ENCODE measurements at places on chromosomes 5 and 9.

DNA sequence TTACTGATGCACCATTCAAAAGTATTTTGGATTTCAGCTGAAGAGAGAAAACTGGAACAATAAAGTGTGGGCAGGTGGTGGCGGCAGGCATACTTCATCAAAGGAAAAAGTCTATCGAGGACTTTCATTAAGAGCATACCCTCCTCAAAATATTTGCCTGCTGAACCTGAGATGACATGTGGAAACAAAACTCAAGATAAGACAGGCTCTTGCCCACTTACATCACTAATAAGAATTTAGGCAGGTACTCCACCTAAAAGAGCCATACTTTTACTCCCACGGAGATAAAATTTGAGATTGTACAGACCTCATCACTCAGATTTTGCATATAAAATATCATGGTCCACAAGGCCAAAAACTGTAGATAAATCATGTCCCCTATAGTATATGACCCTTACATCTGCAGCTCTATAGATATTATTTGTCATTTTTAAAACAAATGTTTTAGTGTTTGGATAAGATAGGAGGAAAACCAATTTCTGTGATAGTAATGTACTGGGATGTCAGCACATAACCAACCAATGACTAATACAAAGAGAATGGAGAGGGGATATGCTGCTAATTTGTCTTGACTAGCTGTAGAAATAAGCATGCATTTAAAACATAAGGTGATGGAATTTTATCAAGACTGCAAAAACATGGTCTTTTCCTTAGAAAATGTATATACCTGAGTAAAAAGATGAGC, 730.6 kb upstream of the ZNF608 start:
- DNase-seq: no peak

- no peak for DNase-seq
Measured at GRCh38 chr5:104189909-104190308, 627.3 kb upstream of the NUDT12 start.

- no peak for DNase-seq
Measured at GRCh38 chr9:7520396-7520795, 279.2 kb downstream of the DMAC1 start.

GRCh38 chr9:17423681-17424011, 155.2 kb upstream of the SH3GL2 start:
- no peak for DNase-seq

DNA sequence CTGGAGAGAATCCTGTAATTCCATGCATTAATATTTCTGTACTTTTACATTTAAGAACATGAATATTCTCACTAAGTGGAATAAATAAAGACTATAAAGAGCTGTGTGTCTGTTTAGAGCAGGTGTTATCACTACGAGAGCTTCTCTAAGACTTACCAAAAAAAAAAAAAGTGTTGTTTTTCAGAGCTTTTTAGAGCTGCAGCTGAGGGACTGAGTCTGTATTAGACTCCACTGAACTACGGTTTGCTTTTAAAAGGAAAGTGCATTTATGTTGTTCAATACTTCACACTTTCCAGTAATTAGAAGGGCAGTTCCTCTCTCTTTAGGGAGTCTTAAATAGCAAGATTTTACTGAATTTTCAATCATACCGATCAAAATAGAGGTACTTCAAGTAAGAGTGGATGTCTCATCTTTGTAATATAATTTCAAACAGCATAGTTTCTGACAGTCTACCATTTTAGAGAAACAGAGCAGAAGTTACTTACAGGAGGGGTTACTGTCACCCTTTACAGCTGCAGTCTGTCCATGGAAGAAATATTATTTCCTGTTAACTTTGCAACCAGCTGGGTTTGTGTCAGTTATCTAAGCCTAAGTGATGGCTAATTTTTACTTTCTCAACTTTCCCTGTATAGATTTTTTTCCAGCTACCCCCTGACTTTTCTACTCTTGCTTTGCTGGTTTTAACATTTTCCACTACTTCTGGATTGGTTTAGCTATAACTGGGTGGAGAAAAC, 2.4 kb downstream of the SYK start:
- no peak for DNase-seq

DNA sequence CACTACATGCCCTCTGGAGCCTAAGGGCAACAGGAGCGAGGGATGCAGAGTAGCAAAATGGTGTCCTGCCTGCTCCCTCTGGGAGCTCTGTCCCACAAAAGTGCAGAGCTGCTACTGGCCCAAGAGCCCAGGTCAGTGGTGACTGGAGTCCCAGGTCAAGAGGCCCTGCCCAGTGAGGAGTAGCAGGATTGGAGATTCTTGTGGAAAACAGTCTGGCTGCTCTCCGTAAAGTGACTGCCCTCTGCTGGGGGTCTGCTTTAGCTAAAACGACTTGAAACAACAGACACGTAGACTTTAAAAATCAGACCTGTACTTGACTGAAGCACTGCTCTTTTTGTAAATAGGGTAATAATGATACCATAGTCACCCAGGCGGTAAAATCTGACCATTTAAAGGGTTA, 917.0 kb downstream of the MAT2B start:
- DNase-seq: no peak

DNA sequence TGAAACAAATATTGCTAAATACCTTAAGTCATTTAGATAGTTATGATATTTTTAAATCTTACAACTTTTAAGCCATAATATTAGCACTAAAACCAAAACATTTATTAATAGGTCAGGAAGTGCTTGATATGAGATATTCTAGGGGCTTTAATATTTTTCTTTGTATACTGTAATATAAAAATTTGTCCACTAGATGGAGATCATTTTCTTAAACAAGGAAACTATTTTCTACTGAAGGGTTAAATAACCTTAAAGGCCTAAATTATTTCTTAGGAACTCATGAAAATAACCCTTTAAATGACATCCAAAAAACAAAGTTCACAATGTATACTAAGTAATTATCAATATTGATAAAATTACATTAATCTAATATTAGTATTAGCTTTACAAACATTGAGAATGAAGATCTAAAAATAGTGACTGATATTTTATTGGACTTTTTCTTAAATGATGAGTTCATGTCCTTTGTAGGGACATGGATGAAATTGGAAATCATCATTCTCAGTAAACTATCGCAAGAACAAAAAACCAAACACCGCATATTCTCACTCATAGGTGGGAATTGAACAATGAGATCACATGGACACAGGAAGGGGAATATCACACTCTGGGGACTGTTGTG, 635.7 kb downstream of the RAB3C start:
- DNase-seq: no peak

- no peak for DNase-seq
Measured at GRCh38 chr5:157913575-157913974, 54.6 kb upstream of the CLINT1 start.

DNA sequence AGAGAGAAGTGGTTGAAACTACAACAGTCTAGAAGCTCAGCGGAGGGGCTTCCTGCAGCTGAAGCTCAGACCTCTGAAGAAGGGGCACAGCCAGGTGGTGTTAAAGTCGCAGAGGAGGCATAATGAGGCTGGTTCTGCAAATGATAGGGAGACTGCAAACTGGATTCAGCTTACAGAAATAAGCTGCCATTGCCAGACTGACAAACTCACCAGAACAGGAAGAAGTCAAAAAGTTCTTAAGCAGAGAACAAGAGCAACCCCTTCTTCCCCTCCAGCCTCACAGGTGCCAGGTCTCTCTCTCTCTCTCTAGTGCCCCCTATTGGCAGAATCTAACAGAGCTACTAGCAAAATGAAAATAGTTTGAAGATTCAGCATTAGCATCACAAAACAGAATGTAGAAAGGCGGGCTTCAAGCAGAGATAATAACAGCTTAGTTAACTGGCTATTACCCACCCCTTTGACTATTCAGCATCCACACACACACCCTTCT, 76.7 kb downstream of the GRAMD2B start:
- DNase-seq: no peak

DNA sequence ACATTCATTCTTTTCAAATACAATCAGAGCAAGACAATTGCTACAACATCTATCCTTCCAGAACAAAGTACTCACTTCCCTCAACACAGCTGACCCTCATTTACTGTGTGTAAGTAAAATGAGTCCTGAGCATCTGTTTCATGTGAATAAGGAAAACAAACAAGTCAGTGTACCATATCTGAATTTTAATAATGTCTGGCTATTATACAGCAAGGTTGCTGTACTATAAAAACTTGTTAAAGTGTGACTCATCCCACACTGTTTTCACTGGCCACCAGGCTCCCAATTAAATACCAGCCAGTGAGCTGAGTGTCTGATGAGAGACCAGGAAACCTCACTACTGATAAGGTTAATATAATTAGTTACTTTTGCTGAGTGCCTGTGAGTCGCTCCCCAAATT, 339.8 kb downstream of the AGTPBP1 start:
- no peak for DNase-seq

GRCh38 chr5:19891658-19892057, 96.3 kb downstream of the CDH18 start:
- DNase-seq: no peak

DNA sequence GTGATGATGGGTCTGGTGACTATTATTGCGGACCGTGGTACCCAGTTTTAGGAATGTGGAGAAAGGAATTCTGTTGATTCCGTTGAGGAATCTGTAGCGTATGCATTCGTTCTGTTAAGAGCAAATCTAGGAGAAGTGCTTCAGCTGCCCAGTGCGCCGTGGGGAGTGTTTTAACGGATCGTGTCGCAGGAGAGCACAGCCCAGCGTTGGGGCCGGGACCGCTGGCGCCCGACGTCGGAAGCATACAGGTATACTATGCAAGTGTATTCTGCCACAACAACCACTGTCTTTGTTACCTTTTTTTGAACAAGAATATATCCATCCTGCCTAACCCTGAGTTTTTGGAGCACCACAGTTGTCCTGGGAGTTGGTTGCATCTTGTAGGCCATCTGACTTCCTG, 42.7 kb downstream of the TENT4A start:
- DNase-seq: no peak

Data from NCI-H1930 (cell line).